ENCODE measurements at places on chromosomes 12 and 14. TPM values are rescaled to one million over a fixed set of nuclear protein-coding genes. Genes with fewer than 3 reads are reported as not detected.

- no peak for DNase-seq
These were observed 328.9 kb downstream of the TMTC2 start for GRCh38 chr12:83015390-83016217.

GRCh38 chr12:103627189-103627855 is 40.2 kb downstream of the STAB2 start:
- DNase-seq: peak; percentile 72

GRCh38 chr12:46177025-46177424 is 91.8 kb downstream of the SLC38A1 start:
- no peak for DNase-seq

DNA sequence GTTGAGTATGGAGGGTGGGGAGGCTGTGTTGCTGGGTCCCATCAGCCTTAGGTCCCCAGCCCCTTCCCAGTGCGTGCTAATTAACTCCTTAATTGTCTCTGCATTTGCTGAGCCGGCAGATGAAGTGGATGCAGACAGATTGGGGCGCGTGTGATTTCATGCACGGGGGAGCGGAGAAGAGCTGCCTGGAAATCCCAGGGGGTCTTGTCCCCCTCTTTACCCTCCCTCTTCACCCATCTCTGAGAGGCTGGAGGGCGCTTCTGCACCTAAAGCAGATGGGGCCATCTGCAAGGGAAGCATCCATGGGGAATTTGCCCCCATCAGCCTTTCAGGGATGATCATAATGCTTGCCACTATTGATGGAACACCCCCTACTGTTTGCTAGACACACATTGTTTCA is 4.4 kb upstream of the ASIC1 start:
- DNase-seq: no peak

GRCh38 chr14:94689218-94689984 is 77.2 kb downstream of the SERPINA3 start:
- DNase-seq: peak; percentile 58

DNA sequence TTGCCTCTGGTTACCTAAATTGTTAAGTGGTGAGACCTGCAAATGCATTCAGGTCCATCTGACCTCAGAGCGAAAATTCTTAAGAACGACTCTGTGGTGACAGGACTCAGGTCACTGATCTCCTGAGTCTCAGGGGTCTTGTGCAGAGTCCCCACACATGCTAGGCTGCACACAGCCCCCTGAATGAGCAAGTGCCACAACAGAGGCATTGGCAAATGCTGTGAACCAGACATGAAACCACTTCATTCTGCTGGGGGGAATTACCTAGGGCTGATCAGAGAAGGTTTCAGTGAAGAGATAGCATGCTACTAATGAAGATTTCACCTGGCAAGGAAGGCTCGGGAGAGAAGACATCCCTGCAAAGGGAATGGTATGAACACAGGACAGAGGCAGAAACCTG is 281.6 kb downstream of the ITPR2 start:
- DNase-seq: no peak

- no peak for DNase-seq
These were observed 48.5 kb downstream of the BAZ1A start for GRCh38 chr14:34826661-34827060.

GRCh38 chr14:77108753-77109152 is 10.7 kb downstream of the CIPC start:
- DNase-seq: no peak

DNA sequence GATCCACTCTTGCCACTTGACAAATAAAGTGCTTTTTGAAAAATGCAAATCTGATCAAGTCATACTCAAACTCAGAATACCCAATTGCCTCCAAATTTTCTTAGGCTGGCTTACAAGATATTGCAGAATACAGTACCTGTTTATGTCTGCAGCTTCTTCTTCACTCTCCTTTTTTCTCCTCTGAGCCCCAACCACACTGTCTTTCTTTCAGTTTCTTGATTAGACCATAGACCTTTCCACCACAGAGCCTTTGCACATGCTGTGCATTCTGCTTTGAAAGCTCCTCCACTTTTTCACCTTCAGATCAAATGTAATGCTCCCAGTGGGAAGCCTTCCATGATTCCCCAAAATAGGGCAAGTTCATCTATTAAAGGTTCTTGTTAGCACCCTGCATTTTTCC is 13.9 kb upstream of the GYS2 start:
- no peak for DNase-seq

GRCh38 chr12:119082016-119082415 is 96.7 kb upstream of the HSPB8 start:
- no peak for DNase-seq

GRCh38 chr12:98253207-98254037 is 262.0 kb upstream of the TMPO start:
- DNase-seq: no peak

DNA sequence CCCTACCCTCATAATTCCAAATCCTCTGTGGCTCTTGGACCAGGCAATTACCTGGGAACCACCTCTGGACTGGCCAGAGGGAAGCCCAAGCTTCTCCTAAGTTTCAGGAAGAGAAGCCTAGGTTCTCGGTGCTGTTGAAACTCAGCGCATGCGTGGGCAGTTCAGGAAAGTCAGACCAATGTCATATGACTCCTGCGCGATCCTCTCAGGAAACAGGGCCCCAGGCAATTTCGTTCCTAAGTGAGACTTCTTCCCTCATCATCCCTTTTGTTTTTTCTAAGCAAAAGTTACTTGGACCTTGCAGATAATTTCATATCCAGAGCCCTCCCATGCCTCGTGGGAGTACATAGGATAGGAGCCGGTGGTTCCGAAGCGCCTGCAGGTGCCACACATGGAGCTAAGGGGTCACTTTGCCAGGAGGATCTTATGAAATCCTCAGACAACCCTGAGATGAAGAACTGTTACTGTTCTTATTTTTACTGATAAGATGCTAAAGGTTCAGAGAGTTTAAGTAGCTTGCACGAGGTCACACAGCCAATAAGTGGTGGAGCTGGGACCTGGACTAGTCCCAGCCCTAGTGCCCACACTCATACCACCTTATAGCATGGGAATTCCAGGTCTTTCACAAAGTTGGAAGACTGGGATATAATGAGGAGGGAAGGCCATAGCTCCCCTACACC is 168.2 kb downstream of the ZFP36L1 start:
- DNase-seq: no peak

TDG gene
- total RNA-seq: 11.3 TPM

CALCOCO1 gene
- 201 TPM for total RNA-seq

LRP6 gene
- total RNA-seq: 18.7 TPM

DHRS1 gene
- 6.9 TPM for total RNA-seq

CLEC7A gene
- total RNA-seq: 1.3 TPM

TAS2R31 gene
- 0.88 TPM for total RNA-seq

ADAM21 gene
- 0.38 TPM for total RNA-seq

GZMB gene
- total RNA-seq: 0.52 TPM

HSPB8 gene
- 512 TPM for total RNA-seq

DPY19L2 gene
- 52.1 TPM for total RNA-seq

C1R gene
- 143 TPM for total RNA-seq

FSCB gene
- total RNA-seq: not detected

All from left ventricle myocardium inferior (tissue), 1 donor.